ENCODE measurements at places on chromosomes 12 and 14.

DNA sequence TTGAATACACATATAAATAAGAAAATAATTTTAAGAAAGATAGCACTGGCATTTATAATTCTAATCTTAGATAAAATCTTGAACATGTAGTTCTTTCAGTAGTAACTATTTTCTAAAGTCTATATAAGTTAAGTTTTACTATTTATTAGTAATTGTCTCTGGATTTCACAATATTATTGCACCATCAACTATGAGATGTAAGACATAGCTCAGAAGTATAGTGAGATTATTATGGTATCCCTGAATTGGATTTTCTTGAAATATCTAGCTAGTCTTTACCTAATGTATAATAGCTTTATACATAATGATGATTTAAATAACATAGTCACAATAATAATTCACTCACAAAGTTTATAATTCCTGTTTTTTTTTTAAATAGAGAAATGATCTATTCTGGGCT is 6.7 kb downstream of the CLEC12A start:
- DNase-seq = no peak

DNA sequence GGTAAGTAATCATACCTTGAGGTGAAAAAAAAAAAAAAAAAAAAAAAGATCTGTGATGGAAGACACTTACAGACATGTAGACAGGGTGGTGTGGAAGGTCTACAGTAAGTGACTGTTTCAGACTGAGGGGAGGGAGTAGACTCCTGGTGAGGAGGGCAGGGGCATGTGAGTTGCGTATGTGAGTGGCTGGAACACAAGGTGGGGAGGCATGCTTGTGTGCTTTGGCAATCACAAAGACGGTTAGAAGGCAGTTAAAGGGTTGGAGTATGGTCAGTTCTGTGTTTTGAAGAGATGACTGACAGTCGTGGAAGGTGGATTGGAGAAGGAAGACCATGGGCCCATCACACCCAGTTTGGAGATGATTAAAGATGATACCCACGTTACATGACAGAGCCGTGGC is 65.2 kb downstream of the ETV6 start:
- DNase-seq = no peak

GRCh38 chr12:130748786-130749185 is 32.7 kb upstream of the RIMBP2 start:
- DNase-seq = no peak

DNA sequence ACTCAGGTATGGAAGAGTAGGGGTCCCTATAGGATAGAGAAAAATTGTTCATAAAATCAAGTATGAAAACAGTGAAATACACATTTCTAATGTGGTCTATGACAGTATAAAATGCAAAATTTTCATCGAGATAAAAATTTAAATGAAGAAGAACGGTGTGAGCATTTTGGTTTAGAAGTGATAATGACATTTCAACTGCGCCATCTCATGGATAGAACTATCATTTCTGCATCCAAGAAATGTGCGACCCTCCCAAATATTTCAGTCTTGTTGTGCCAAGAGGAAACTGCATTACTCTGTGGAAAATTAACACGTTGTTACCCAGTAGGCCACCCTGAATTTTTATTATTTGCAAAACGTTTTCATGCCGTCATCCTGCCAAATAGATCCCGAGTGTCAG is 108.8 kb downstream of the CRACR2A start:
- no peak for DNase-seq

- no peak for DNase-seq
These were observed 263 bp downstream of the RCOR1 start for GRCh38 chr14:102592763-102593060.

DNA sequence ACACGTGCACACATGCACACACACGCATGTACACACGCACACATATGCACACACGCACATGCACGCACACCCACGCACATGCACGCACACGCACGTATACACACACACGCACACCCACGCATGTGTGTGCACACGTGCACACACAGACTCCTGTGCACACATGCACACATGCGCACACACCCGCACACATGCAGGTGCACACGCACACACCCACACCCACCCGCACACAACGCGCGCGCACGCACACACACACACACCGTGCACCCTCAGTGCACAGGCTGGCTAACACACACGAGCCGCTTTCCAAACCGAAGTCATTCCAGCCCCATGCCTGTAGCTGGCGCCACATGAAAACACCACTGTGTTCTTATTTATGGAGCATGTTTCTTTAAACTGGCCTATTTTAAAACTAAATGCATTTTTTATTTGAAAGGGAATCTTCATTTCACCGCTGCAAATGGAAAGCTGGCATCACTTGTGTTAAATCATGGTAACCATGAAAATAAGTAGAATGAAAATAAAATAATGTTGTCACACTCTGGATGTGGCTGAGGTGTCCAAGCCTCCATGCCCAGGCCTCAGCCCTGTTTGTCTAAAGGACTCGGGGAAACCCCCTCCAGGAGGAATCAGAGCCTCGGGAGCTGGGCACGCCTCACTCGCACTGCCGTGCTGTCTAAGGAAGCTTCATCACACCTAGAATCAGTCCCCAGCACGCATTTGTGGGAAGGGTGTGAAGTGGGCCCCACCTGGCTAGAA is 45.1 kb downstream of the GALNT9 start:
- DNase-seq = no peak

DNA sequence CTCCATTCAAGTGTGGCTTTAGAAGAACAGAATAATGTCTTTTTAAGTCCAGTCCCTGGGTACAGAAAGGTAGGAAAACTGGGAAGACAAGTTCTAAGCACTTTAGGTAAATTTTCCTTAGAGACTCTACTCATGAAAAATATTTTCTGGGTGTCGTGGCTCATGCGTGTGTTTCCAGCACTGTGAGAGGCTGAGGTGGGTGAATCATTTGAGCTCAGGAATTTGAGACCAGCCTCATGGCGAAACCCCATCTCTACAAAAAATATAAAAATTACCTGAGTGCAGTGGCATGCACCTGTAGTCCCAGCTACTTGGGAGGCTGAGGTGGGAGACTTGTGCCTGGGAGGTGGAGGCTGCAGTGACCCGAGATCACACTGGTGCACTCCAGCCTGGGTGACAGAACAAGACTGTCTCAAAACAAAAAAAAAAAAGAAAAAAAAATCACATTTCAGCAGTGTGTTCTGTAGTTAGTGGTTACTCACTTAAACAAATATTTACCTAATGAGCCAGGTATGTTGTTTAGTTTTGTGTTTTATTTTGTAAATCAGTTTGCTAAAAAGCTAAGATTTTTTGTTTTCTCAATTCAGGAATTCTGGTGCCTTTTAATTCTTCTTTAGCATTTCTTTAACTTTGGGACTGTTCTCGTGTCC is 52.3 kb upstream of the RD3L start:
- DNase-seq = no peak

DNA sequence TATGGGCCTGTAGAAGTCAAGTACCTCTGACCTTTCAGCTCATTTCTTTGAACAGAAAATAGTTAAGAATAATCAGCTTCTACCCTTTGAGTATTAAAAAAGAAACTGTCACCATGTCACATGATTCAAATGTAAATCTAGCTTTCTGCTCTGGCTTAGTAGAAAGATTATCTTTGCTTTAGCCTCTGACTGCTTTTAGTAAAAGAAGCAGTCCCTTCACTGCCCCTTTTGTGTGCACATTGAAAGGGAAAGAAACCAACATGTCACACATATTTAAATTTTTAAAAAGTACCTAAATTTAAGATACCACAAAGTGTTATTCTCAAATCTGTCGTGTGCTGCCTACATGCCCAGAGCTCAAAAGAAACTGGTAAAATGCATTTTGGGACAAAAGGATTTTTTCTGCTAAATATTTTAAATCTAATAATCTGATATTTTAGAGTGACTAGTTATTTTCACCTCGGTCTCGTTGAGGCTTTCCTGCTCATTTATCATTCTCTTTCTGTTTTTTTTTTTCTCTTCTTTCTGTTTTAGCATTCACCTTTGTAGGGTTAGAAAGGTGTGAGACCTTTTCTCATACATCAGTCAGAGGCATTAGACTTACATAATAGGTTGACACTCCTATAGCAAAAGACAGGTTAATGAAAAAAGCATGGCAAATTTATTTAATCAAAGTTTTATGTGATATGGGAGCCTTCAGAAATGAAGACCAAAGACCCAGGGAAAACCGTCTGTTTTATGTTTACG is 41.3 kb downstream of the SLC16A7 start:
- no peak for DNase-seq

GRCh38 chr12:50187084-50187900 is 20.1 kb upstream of the CERS5 start:
- no peak for DNase-seq

- no peak for DNase-seq
These were observed 47.2 kb upstream of the GARIN6 start for GRCh38 chr12:99600388-99600787.

- DNase-seq = no peak
These were observed 39.5 kb upstream of the TOMM20L start for GRCh38 chr14:58356268-58356667.

DNA sequence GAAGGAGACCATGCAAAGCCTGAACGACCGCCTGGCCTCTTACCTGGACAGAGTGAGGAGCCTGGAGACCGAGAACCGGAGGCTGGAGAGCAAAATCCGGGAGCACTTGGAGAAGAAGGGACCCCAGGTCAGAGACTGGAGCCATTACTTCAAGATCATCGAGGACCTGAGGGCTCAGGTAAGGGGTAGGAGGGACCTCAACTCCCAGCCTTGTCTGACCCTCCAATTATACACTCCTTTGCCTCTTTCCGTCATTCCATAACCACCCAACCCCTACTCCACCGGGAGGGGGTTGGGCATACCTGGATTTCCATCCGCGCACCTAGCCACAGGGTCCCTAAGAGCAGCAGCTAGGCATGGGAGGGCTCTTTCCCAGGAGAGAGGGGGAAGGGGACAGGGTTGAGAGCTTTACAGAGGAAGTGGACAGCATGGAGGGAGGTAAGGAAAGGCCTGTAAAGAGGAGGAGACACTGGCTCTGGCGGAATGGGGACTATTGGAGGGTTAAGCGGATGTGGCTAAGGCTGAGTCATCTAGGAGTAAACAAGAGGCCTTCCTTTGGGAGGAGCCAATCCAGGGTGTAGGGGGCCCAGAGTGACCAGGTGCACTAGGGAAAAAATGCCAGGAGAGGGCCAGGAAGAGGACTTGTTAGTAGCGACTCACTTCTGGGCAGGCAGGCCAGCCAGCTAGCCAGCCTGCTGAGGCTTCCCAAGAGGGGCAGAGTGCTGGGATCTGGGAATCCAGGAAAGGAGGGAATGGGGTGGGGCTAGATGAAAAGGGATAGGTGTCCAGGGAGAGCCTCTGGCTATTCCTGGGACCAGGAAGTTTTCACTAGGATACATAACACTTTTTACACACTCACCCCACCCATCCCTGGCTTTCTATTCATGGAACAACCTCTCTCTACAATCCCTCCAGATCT is 754 bp downstream of the KRT18 start:
- DNase-seq = no peak

DNA sequence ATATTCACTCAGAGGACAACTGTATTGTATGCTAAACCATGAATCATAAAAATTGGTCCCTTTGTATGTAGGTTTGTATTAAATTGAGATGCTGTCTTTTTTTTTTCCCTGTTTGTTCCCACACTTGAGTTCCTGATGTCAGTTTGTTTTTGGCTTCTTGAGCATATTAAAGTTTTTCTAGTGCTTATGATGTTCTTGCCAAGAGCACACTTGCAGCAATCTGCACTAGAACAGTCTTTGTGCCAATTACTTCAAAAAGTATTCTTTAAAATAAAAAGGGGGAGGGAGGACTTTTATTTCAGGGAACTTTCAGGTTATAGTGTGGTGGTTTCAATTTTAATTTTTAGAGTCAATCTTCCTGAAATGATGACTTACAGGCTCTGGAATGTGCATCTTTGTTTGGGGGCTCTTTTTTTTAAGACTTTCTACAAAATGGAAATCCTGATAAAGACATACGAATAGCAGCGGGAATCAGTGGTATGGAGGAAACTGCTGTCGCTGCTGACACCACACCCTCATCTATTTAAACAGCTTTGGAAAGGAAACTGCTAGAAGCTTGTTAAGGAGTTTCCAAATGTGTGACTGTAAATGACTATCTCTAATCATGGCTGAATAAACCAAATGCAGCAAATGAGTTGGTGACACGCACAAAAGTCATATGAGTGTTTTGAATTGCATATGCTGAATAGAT is 188.6 kb downstream of the EGLN3 start:
- DNase-seq = no peak

- no peak for DNase-seq
These were observed 32.8 kb downstream of the CCNK start for GRCh38 chr14:99513946-99514551.
